ENCODE measurements at places on chromosomes 7 and 10. TPM values are rescaled to one million over a fixed set of nuclear protein-coding genes. Genes with fewer than 3 reads are reported as not detected.

The ABI1 gene
- 31.3 TPM for total RNA-seq

- DNase-seq, result no peak
Observed at GRCh38 chr7:96121752-96122151, 200.1 kb downstream of the SLC25A13 start.

- no peak for DNase-seq
Observed at GRCh38 chr10:62562795-62563194, 188.6 kb downstream of the ZNF365 start.

GRCh38 chr7:125423458-125424155 is 494.0 kb upstream of the POT1 start:
- DNase-seq, result peak; percentile 0

DNA sequence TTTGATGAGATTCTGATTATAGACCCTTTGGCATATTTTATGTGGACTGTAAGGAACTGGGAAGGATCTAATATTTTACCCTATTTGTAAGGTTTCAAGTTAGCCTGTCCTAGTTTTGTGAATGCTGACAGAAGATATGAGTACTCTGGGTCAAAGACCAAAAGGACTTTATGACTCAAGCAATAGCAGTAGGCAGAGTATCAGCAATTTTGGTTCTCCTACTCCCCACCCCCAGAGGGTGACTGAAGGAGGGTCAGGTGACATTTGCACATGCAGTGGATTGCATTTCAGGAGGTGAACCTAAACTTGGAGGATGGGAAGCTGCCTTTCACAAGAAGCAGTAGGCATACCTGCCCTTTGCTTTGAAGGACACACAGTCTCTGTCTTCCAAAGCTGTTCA is 84.0 kb upstream of the KLF6 start:
- DNase-seq, result no peak

GRCh38 chr7:29105752-29106668 is 40.3 kb downstream of the CPVL start:
- DNase-seq, result peak; percentile 65
